Right ventricle myocardium inferior (tissue), 1 donor: ENCODE measurements at places on chromosomes 16 and 17.

DNA sequence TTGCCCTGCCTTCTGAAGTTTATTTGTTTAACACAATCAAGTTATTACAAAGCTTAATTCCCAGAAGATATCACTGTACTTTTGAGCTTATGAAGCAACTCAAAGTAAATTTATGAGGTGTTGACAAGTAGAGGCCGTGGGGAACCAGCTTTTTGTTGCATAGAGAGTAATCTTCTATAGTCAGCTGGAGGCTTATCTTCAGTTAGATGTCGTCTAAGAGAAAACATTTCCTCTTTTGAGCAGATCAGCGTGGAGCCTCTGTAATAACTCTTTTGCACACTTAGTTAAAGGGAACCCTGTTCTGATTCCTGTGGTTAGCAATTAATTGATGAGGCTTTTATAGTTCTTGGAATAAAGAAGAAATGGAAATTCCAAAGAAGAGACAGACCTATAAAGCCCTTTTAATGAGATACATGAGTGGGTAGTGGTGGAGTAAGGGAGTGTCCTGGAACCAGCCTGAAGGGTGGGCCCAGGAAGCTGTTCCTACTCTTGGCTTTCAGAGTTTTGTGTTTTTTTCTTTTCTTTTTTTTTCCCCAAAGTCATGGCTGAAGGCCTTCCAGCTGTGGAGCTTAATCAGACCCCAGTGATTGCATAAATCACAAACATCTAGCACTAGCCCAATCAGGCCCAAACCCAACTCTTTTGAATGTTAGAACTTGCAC is 28.9 kb upstream of the MAP3K14 start:
- no peak for DNase-seq

DNA sequence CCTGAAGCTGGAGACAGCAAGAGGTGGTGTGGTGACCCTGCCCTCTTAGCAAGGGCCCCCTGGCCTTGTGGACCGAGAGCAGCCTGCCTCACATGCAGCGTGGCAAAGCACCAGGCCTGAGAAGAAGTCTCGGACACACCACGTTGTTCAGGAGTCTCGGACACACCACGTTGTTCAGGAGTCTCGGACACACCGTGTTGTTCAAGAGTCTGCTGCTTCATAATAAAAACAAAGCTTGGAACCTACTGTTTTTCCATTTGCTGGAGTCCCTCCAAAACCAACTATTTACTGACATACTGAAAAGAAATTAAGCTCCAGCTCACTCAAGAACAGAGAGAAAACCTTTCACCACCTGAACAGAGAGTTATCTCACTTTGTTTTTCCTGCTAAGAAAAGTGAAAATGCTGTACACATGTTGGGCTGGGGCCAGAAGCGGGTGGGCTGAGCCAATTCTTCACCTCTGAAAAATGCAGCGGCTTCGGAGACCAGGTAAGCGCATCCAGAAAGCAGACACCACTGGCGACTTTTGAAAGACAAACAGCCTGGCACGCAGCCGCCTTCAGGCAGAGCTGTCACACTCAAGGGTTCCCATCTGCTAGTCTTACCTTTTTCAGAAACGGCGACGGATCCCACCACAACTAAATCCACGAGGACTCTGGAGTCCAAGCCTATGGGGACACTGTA is 8.9 kb downstream of the MTHFSD start:
- no peak for DNase-seq

DNA sequence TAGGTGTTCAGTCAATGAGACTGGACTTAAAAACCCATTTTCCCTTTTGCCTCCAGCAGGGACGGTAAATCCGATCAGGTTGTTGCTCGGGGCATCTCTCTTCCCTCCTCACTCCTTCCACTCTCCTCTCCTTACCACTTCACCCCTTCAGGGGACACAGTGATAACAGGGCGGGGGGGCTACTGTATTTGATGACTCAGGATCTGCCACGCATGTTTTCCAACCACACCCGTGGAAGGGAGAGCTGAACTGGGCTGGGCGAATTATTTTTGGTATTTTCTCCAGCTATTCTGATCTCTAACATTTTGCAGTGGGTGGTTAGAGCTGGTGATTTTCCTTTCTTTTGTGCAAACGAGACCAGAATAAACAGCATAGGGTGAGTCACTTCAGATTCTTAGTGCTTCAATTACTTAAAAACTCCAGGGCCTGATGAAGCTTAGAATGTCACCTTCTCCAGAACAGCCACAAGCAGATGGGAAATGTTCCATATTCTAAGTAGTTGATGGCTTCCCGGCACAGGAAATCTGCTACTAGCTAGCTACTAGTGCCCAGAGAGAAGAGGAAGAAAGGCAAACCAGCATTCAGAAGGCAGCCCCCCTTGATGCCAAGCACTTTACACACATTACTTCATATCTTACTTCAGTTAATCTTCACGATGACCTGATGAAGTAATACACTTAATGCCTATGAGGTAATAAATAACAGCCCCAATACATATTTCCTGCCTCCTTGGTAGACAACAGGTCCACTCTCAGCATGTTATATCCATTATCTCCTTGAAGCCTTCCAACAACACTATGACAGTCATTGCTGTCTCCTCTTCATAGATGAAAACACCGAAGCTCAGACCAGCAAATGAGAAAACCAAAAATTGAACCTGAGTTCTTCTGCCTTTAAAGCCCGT is 74.1 kb downstream of the ASIC2 start:
- no peak for DNase-seq

DNA sequence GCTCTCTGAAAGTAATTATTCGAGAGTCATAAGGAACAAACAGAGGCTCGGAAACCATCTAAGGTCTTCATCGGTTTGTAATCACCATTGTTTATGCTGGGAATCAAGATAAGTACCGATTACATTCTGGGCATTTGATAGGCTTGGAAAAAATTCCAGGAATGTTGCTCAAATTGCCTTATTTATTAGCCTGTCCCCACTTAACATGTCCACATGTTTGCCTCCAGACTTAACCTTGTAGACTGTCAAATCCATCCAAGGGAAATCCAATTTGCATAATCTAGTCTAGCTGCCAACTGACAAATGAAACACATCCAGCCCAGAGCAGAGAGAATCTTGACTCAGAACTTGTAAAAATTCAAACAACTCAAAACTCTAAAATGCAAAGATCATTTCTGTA is 51.3 kb upstream of the TMC5 start:
- no peak for DNase-seq

- DNase-seq, result no peak
Measured at GRCh38 chr17:37182786-37183465, 192.9 kb upstream of the C17orf78 start.

GRCh38 chr17:57699751-57700219 is 45.3 kb downstream of the CCDC182 start:
- DNase-seq, result no peak

DNA sequence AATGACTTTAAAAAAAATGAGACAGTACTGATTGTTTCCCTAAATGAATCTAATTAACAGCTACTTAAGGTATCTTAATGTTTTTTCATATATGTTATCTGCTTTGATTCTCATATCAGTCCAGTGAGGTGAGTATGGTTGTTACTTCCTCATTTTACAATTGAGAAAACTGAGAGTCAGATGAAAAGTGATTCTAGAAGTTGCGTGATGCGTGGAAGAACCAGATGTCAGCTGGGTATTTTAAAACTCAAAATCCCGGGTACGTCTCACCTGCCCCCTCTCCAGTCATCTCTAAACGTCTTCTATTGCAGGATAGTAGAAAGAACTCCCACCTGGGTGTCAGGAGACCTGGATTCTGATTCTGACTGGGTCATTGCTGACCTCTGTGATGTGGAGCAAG is 89.2 kb downstream of the MAP2K6 start:
- DNase-seq, result no peak

DNA sequence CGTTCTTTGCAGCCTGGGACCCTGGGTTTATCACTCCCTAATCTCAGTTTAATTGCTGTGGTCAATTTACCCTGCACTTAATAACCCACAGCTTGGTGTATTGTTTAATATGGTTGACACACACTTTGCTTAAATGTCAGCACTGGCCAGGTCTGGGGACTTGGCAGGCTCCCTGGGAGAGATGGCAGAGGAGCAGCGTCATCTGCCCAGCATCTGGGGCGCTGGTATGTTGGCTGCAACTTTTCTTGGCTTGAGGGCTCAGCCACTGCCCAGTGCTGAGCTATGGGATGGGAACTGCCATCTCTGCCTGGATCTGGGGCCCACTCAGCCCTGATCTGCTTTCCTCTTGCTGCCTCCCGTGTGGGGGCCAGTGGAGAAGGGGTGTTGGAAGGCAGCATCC is 115.7 kb upstream of the IRX3 start:
- DNase-seq, result peak; percentile 79

DNA sequence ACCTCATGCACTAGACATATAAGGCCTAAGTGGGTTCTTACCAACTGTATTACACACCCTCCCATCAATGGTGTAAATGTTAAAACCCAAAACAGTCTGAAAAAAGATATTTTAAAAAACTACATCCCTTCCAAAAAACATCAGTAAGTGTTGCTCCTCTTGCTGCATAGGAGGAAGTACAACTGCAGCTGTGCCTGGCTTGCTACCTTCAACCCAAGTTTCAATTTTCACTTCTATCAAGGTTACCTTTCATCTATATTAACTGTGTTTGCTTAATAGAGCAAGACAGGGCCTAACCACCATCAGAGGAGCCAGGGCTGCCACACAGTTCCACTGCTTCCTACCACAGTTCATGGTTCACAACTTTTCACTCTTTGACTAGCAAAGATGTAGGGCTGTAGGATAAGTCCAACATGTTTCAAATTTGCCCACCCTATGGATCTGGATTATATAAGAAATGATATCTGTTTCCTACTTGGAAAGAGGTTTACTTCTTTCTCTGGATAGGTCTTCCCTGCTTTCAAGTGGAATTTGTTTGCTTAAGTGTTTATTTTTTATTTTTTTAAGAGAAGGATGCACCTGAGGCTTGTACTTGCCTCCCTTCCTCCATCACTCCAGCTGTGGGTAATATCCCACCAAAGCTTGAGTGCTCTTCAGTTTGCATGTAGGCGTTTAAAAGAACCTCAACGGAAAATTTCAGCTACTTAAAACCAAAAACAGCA is 56.7 kb downstream of the GRB7 start:
- no peak for DNase-seq

DNA sequence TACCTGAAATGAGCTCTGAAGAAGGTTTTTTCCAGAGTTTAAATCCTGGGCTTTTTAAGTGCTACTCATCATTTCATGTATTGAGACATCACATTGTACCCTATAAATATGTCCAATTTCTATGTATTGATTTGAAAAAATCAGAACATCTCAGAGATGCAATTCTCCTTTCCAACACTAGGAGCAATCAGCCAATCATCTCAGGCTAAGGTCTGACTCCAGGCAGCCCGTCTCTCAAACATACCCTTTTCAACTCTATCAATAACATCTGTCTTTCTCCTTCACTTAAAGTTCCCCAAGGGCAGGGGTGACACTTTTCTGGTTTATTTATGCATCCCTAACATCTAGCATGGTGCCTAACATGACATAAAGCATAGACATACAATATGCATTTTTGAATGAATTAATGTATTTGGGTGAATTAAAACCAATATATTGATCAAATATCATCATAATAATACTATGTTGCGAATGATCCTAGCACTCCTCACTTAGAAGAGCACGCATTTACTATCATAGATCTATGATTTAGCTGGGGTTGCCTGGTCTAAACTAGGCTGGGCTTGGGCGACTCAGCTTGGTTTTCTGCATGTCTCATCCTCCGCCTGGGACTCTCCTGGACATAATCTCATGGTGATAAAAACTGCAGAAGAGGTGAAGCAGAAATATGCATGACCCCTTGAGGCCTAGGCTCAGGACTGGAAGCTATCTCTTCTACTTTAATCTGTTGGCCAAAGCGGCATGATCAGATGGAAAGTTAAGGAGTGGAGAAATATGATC is 5.2 kb upstream of the CDH11 start:
- DNase-seq, result no peak

DNA sequence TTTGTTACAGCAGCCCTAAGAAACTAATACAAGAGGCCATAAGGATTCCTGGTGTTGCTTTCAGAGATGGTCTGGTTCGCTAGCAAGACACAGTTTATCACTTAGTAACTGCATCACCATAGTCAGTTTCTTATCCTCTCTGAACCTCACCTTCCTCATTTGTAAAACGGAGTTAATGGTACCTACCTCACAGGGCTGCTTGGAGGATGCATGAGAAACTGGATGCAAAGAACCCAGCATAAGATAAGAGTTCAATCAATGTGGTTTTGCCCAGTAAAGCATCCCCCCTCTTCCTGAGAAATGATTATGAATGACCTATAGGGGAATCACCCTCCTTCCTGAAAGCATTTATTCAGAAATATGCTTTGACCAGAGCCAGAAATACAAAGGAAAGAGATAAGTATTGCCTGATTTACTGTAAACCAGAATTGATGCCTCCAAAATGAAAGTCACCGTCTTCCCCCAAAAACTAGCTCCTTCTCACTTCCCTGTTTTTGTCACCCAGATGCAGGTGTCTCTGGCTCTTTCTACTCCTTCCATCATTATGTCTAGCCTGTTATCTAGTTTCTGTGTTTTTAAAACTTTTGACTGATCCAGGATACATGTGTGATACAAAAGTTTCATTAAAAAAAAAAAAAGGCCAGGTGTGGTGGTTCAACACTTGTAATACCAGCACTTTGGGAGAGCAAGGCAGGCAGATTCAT is 2.8 kb upstream of the TEFM start:
- no peak for DNase-seq

DNA sequence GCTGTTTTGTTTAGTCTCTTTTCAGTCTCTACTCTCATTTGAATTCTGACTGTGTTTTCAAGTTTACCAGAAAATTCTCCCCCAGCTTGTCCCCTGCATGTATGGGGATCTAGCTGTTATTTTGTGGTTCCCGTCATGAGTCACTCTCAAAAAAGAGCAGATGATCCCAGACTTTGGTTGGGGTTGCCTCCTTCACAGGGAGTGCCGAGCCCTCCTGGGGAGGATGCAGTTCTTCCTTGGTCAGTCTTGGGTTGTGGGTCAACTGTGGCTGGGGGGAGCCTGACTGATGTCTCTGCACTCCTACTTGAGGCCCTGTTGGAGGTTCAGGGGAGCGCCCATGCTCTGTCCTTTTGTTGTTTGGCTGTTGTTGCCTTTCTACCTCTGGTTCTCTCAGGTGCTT is 37.7 kb downstream of the EPN2 start:
- DNase-seq, result no peak

- no peak for DNase-seq
Measured at GRCh38 chr17:42097691-42098631, at the start of gene ZNF385C. Gene ZNF385C (minus strand): TSS chr17:42098473. CDS start chr17:42063056, 35,417 bp downstream.

GRCh38 chr17:62791767-62792446 is 16.2 kb downstream of the MARCHF10 start:
- no peak for DNase-seq

DNA sequence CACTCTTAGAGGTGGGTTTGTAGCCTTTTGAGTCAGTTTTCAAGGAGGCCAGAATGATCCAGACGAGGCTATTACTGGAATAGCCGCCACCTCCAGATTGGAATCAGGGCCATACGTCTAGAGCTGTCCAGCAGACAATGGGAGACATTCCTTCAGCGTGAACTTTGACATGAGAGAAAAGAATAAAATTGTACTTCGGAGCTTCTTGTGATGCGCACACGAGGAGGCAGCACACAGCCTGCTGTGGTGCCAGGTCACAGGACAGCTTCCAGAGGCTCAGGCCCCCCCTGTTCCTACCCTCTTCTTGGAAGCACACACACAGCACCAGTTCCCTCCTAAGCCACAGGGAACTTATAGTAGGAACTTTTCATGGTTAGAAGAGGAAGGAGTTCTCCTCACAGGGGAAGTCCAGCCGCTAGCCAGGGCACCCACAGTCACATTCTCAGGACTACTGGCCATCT is 81.0 kb downstream of the VPS53 start:
- no peak for DNase-seq
